RWPE2 (cell line): ENCODE measurements at places on chromosomes 1 and 21.

DNA sequence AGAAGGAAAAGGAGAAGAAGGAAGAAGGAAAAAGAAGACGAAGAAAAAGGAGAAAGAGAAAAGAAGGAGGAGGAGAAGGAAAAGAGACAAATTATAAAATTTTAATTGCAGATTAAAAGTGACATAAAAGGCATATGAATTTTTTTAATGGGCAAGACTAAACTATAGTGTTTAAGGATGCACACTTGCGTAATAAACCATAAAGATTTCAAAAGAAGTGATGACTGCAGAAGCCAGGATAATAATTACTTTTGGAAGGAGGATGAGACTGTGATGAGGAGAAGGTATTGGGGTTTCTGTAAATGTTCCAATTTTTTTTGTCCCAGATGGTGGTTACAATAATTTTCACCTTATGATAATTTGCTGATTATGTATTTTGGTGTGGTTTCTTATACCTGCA, 243.1 kb upstream of the PKN2 start:
- DNase-seq: no peak

DNA sequence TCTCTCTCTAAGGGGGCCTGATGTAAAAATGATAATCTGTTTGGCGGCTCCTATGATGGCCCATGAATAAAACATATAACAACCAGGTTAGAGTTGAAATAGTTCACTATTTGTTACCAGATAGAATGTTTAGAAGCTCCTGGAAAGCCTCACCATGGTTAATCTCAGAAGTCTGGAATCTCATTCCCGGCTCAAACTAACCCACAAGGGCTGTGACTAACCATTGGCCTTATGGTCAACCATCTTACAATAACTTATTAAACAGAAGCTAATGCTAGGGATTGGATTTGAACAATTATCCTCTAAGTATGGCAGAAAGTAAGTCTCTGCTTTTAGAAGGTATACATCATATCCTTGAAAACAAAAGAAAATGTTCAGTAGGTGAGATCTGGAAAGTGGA, 134.1 kb upstream of the ADGRL2 start:
- DNase-seq: no peak

DNA sequence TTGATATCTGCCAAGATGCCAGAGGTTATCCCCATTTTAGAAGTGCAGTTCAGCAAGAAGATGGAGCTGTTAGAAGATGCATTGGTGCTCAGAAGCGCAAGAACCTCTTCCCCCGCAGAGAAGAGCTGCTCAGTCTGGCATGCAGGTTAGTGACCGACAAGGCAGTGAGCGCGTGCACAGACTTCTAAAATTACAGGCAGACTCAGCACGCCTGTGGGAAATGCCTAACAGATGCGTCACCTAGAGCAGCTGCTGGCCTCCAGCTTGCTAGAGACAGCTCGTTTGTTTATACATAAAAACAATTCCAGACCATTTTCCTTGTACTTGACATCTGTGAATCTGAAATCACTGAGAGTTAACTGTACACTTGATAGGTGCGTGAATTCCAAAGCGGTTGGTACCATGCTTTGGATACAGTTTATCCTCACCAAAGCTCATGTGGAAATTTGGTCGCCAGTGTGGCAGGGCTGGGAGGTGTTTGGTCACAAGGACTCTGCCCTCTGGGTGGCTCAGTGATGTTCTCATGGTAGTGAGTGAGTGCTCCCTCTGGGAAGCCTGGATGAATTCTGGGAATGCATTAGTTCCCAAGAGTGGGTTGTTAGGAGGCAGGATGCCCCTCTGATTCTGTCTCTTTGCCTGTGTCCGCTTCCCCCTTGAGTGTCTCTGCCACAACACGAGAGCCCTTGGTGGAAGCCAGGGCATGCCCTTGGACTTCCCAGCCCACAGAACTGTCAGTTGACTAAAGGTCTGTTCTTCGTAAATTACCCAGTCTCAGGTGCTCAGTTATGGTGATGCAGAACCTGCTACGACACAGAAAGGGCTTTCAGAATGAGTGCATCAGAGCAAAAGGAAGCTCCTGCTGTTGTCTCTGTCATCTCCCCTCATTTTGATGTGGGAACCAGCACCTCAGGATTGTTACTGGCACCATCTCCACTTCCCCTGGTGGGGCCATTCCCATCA, 24.4 kb downstream of the SNAP47 start:
- DNase-seq: no peak

- DNase-seq: no peak
Measured at GRCh38 chr1:203671047-203671446, 44.4 kb downstream of the ATP2B4 start.

GRCh38 chr1:185566995-185567394, 167.2 kb upstream of the HMCN1 start:
- DNase-seq: no peak

GRCh38 chr1:186715887-186716809, 35.9 kb upstream of the PTGS2 start:
- DNase-seq: no peak

- DNase-seq: no peak
Measured at GRCh38 chr1:171772312-171772711, 9.1 kb upstream of the METTL13 start.

- no peak for DNase-seq
Measured at GRCh38 chr21:25944672-25945213, 210.0 kb downstream of the GABPA start.

DNA sequence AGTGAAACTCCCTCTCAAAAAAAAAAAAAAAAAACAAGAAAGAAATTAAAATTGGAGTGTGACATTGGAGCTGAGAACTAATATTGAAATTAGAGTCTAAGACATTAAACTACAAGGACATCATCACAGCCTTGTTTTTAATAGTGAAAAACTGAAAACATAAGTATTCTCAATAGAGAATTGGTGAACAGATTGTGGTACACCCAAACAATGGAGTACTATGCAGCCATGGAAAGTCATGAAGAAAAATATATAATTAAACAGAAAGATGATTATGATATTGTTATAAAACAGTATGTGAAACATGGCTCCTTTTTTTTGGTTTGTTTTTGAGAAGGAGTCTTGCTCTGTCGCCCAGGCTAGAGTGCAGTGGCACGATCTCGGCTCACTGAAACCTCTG, 43.4 kb downstream of the NCMAP start:
- DNase-seq: no peak

DNA sequence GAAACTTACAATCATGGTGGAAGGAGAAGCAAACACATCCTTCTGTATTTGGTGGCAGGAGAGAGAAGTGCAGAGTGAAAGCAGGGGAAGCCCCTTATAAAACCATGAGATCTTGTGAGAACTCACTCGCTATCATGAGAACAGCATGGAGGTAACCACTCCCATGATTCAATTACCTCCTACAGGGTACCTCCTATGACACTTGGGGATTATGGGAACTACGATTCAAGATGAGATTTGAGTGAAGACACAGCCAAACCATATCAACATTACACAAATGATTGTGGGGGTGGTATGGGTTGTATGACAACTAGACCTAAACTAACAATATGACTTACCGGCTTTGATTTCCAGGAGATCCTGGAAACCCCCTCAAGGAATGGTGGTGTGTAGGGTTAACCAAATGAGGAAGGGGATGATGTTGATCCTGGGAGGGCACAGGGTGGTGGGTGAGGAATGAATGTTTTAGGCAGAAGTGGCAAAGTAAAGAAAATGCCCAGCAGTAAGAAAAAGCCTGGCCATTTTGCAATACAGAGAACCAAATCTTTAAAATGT, 80.5 kb downstream of the FGGY start:
- no peak for DNase-seq

DNA sequence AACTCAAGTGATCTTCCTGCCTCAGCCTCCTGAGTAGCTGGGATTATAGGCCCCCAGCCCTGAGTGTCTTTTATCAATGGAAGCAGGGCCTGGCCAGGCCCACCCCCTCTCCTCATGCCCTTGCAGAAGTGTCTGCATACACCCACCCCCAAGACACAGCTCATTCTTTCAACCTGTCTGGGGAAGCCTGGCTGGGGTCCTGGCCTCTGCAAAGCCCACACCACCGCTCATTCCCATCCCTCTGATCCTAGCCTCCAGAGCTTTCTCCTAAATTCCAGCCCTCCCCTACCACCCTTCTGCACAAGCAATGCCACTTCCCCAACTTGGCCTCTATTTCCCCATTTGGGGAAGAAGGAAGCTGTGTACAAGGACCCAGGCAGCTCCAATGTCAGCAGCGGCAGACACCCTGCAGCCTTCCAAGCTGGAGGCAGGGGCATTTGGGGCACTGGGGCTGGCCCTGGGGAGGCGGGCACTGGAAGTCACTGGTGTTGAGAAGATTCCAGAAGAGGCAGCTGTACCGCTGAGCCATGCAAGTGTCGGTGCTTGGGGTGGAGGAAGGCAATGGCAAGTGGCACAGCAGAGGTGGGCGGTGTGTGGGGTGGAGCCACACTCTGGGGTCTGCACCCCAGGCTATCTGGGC, 33.7 kb upstream of the ARF1 start:
- DNase-seq: no peak

DNA sequence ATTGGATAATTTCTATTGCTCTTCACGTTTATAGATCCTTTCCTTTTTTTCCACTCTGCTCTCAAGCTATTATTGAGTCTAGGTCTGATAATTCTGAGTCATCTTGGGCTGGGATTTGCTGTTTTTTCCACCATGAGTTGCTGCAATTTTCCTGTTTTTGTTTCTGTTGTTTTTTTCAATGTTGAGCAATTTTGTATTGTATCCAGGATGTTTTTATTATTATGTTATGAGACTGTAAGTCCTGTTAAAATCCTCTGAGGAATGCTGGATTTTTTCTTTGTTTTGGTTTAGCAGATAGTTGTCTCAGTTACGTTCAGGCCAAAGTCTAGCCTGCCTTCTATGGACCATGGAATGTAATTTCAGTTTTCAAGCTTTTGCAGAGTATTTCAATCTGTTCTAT, 13.0 kb upstream of the SLC35A3 start:
- no peak for DNase-seq

- no peak for DNase-seq
Measured at GRCh38 chr1:86516335-86516734, 30.5 kb upstream of the CLCA4 start.

- DNase-seq: no peak
Measured at GRCh38 chr1:75764057-75764655, 21.9 kb upstream of the RABGGTB start.

DNA sequence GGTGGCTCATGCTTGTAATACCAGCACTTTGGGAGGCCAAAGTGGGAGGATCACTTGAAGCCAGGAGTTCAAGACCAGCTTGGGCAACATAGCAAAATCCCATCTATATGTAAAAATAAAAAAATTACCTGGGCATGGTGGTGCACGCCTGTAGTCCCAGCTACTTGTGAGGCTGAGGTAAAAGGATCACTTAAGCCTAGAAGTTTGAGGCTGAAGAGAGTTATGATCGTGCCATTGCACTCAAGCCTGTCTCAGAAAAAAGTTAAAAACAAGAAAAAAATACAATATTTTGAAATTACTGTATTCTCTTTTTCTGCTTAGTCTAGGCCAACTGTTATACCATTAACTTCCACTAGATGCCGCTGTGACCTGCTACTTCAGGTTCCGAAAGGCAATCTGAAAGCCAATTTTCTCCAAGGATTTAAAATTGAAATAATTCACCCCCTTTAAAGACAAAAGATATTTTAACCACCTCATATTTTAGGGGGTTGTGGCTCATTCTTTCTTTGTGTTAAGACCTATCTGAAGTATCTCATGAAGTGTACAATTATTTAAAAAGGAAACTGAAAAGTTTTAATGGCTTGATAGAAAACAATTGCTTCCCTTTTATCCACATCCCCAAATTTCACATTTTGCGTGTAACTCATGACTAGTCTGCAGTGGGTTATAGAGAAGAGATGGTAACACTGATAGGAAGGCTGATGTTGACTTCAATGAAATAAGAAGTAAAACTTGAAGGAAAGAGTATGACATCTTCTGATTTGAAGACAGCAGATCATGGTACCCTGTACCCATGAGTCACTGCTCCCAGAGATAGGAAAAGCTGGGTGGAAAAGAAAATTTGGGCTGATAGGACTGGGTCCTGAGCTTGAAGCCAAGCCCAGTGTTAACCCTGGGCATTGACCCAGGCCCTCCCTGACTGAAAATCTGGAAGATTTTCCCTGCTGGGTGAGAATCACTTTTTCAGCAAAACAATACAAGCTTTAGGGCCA, 24.4 kb upstream of the CLDN14 start:
- DNase-seq: no peak

DNA sequence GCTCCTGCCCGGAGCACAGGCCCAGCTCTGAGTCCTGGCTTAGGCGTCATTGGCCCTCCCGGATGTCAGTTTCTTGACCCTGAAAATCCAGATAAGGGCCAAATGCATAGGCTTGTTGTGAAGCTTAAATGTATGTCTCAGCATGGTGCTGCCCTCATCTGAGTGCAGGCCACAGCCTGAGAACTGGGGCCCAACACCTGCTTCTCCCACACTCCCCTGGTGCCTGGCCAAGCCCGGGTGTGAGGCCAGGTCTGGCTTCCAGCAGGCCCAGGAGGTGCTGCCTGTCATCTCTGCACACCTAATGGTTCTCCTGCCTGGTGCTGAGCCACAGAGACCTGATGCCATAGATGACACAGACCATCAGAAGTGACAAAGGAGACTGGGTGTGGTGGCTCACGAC, 14.0 kb downstream of the MX2 start:
- DNase-seq: no peak

DNA sequence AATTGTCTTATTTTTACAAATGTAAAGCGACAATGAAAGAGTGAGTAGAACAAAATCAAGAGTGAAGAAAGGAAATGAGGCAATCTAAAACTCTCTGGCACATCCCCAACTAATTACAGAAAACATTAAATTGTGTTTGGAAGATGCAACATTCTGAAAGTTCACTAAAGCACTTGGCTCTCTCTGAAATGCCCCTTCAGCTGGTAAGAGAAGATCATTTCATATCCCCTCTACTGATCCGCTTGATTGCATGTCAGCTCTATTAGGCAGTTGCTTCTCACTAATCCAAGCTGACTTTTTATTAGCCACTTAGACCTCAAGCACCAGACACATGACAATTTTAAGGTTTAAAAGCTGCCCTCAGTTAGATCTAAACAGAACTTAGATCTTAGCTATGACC, 262.8 kb upstream of the PRMT6 start:
- no peak for DNase-seq

- no peak for DNase-seq
Measured at GRCh38 chr21:46641656-46642055, 6.2 kb downstream of the PRMT2 start.

- DNase-seq: no peak
Measured at GRCh38 chr1:200525090-200525987, 95.2 kb downstream of the KIF14 start.

DNA sequence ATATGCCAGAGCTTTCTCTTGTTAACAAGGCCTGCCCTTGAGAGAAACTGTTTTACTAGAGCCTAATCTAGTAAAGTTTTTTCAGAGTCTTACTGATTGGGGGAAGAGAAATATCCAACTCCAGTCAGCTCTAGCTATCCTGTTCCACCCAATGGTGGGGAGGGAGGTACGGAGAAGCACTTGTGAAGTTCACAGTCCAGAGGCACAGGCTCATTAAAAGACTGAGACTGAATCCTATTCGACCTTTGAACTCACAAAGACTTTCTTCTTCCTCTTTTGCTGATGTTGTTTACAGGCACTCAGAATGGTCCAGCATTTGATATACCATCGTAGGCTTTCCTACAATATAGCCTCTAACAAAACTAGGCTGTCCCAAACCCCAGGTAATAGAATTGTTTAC, 15.5 kb upstream of the SFT2D2 start:
- DNase-seq: no peak
